Hematopoietic multipotent progenitor cell treated with erythropoietin and hydrocortisone succinate and interleukin-3 and kit ligand, for 17 days (in vitro differentiated cells): ENCODE measurements at places on chromosomes 7 and 10.

DNA sequence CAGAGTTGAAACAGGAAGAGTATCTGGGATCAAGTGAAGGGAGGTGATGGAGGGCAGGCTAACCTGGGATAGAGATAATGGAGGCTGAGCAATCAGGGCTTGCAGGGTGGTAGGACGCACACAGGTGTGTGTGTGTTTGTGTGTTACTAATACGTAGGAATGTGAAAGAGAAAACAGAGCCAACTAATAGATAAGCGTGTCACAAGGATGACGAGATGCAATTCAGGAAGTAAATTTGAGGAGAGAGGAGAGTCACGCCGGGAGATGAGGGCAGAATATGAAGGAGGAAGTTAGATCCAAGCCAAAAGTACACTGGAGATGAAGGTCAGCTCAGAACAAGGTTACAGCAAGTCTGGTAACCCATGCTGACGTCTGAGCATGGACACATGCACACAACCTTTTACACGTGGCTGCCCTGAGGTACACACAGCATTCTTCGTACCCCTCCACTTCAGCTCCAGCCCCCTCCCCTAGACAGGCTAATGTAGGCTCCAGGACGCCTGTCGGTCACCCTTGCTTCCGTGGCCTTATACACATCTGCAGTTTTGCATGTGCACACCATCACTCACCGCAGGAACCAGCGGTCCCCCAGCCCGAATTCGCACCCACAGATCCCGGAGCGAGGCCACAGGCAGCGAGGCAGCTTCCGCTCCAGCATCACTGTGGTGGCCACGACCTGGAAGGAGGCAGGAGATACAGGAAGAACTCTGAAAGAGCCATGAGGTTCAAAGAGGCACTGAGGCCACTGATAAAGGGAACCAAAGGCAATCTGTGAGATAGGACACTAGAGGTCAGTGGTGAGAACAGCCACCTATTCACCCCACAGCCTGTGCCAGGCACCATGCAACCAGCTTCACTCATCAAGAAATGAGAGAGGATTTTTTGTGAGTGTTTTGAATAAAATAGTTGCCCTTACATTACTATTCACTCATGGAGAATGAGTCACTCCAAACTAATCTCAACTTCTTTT, 23.7 kb upstream of the TRPV6 start:
- DNase-seq: peak; percentile 39

DNA sequence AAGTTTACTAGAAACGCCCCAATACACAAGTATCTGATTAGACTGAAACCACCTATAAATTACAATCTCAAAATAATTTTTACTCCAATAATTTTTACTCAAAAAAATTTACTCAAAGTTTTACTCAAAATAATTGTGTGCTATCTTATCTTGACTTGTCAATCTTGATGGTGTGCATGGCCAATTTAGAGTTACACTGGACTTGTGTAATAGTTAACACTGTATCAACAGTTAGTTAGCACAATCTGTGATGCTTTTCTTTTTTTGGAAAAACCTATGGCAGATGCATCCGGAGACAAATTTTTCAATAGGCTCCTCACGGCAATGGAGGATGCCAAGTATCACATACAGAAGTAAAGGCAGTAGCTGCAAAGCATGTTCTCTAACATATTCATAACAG, 24.9 kb downstream of the LMOD2 start:
- DNase-seq: no peak

GRCh38 chr7:141359740-141360415, 191.3 kb upstream of the AGK start:
- no peak for DNase-seq

- DNase-seq: peak; percentile 84
These were observed 21.7 kb downstream of the AMZ1 start for GRCh38 chr7:2709553-2710285.

DNA sequence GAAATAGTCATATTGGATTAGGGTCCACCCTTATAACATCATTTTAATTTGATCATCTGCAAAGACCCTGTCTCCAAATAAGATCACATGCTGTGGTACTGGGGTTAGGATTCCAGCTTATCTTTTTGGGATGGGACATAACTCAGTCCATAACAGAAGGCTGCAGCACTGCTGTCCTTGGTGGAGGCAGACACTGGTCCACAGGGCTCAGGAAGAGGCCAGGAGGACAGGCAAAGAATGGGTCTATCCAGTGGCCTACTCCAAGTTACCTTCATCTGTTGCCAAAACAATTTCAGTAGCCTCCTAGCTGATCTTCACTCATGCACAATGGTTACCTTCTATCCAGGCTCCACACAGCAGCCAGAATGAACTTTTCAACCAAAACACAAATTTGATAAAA, 387.0 kb downstream of the GRID1 start:
- DNase-seq: no peak

DNA sequence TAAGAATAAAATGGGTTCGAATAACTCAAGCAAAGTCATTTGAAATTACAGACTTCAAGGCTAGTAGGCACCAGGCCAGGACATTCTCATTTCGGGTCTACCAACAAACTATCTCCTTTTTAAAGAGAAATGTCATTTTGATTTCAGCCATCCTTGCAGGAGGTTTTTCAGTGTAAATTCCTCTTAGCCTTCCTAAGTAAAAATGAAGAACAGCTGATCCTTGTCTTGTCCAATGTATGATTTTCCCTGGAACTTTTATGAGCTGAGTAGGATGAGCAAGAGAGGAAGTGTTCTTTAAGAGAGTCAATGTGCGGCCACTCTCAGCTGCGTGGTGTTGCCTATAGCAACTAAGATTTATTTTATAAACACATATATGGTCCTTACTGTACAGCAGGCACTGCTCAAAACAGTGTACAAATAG, 110.1 kb downstream of the PLCE1 start:
- DNase-seq: no peak

DNA sequence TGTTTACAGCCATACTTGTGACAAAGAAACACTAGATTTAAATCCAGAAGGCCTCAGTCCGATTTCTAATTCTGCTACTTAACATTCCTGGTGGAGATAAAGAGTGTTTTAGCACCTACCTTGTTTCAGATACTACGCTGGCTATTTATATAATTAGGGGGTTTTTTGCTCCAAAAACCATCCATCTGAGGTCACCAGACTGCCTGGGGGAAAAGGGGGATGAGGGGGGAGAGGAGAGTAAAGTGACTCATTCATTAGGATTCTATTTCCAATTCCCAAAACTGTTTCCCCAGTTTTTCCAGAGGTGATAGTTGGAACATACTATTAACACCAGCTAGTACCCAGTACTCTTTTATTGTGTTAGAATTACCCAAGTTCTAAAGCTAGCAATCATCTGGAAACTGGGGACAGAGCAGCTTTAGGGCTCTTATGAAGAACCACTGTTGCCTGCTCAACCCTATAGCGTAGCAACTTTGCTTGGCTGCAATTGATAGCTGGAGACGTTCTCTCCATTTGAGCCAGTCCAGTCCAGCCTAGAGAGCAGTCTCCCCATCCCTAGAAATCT, 6.6 kb downstream of the GCC1 start:
- DNase-seq: no peak

DNA sequence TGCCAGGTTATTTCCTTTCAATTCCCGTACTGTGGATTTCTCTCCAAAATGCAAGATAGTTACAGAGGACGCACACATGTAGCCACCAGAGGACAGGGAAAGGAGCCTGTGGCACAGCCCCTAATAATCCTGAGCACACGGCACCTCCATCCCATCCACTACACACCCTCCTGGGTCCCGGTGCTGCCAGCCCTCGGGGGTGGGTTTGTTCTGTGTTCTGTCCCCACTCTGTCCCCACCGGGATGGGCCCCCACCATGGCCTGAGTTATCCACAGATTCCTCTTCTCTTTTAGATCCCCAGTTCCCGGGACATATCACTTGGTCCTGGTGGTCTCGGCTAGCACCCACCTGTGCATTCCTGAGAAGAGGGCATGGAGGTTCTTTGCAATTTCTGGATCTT, 196.9 kb upstream of the PPP2R2D start:
- DNase-seq: no peak
